ENCODE measurements at places on chromosomes 16 and 17.

GRCh38 chr17:57943140-57943539, 12.1 kb downstream of the CUEDC1 start:
- no peak for DNase-seq

DNA sequence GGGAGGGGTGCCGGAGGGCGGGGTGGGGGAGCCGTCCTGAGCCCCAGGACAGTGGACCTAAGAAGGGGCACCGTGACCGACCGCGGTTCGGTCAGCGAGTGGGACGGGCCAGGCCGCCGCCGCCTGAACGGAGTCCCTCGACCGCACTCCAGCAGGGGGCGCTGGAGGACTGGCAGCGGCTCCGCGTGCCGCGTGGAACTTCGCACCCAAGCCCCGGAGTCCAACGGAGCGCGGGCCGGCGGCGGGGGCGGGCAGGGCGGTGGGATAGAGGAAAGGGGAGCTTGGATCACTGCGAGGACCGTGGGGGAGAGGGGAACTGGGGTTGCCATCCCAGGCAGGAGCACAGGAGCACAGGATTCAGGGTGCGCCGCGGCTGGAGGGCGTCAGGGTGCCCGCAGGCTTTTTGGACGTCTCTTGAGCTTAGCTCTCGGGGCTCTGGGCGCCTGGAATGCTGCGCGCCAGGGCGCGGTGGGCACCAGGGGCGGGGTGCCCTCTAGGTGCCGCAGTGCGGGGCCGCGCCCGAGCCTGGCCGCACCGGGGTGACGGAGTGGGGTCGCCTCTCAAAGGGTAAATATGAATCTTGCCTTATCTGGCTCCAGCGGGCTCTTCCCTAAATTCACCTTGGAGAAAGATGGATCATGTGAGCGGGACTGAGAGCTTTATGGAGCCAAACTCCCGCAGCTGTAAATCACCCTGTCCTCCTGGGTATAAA, 379 bp upstream of the OTOP2 start:
- peak; percentile 80 for DNase-seq

DNA sequence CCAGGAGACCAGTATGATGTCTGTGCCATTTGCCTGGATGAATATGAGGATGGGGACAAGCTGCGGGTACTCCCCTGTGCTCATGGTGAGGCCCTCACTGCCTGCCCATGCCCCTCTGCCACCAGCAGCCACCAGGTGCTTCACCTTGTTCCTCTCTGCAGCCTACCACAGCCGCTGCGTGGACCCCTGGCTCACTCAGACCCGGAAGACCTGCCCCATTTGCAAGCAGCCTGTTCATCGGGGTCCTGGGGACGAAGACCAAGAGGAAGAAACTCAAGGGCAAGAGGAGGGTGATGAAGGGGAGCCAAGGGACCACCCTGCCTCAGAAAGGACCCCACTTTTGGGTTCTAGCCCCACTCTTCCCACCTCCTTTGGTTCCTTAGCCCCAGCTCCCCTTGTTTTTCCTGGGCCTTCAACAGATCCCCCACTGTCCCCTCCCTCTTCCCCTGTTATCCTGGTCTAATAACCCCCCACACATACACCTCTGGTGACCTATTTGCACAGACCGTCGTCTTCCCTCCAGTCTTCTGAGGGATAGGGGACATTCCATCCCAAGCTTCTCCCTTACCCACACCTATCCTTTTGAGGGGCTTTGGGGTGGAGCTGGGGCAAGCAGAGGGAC, 3.7 kb downstream of the PFN1 start:
- DNase-seq = peak; percentile 44

- no peak for DNase-seq
These were observed 119.2 kb upstream of the CACNG5 start for GRCh38 chr17:66715745-66716156.

DNA sequence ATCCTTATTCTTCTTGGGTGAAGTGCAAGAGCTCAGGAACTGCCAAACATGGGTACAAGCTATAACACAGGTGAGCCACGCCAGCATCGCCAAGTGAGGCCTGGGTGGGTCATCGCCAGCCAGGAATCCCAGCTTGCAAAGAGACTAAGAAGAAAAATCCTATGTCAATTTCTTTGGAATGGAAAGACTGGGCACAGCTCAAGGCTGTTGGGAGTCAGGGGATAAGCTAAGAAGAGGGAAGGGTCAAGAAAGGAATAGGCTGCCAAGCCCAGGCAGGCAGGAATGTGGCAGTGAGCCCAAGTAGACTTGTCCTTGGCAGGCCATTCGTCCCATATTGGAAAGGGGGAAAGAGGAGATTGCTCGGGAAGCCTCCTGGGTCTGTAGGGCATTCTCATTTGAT, 191.4 kb upstream of the CDH5 start:
- no peak for DNase-seq

DNA sequence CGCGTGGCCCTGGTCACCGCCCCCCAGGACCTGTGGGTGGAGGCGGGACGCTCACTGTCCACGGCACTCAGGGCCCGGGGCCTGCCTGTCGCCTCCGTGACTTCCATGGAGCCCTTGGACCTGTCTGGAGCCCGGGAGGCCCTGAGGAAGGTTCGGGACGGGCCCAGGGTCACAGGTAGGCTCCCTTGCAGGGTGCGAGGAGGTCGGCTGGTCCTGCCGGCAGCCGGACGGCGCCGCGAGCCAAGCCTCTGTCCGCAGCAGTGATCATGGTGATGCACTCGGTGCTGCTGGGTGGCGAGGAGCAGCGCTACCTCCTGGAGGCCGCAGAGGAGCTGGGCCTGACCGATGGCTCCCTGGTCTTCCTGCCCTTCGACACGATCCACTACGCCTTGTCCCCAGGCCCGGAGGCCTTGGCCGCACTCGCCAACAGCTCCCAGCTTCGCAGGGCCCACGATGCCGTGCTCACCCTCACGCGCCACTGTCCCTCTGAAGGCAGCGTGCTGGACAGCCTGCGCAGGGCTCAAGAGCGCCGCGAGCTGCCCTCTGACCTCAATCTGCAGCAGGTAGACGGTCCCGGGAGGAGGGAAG, 1.3 kb downstream of the GUCY2D start:
- DNase-seq = no peak

Data from activated T-cell treated with anti-CD3 and anti-CD28 coated beads, Interleukin-2, amount 50 U/mL, for 1 hour (primary cell).